DMS53 (cell line): ENCODE measurements at places on chromosomes 2 and 18.

DNA sequence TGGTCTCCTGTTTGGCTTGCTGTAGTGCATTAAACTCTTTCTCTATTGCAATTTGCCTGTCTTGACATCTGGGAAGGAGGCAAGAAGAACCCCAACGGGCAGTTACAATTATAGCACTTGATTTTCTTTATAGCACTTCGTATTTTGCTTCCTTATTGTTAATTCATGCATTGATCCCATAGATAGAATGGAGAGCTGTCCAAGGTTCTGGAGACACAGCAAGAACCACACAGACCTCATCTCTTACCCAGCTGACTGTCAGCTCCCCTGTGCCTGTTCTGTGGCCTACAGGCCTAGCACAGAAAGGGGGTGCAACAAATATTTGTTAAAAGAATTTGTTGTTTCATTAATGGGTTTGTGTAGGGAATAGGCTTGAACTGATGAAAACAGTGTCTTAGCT, 194.3 kb downstream of the GALNT1 start:
- DNase-seq: no peak

DNA sequence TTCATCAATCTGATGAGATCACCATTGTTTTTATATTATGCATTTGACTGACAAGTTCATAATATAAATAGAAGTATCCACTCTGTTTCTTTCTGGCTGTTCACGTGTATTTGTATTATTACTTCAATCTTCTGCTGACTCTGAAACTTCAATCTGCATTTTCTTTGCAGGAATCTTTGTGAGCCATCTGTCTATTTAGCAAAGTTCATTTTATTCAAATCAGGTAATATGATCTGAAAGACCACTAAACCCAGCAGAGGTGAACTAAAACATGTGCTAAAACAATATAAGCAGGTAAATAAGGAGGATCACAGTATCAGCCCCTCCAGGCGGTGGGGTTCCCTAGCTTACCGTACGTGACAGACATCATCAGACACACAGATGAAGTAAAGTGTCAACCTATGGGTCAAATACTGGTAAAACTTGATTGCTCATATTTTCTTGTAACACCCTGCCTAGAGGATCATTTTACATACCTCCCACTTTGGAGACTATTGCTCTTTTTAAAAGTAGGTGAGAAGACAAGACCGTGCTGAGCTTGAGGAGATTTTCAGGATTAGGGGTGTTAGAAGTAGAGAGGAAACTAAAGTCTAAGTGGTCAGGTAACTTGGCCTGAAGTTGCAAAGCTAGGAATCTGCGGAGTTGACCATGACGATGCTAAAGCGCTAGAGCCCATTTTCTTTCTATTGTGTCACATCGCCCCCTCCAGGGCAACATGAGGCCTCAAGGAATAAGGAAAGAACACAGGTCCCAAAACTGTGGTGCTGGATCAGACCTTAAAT, 9.0 kb downstream of the DTNB start:
- peak; percentile 63 for DNase-seq

DNA sequence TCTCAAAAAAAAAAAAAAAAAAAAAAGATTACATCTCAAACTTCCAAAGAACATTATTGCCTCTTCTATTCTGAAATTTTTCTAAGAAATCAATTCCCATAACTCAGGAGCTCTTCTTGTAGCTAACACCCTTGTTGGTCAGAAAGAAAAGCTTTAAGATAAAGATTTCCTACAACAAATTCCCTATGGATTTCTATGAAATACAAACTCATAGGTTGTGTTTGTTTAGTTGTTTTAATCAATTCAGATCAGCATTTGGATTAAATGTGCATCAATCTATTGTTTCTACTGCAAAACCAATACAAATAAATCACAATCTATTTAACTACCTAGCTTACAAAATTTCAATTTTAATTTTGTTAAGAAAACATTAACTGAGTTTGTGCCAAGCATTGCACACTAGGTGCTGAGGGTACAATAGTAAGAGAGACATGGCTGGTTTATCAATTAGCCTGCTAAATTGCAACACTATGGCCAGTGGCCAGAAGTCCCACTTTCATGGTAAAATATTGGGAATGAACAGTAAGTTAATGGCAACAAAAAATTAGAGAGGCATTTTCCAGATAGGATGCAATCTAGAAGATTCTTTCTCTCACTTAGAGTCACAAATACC, 80.2 kb upstream of the MYCN start:
- DNase-seq: no peak

DNA sequence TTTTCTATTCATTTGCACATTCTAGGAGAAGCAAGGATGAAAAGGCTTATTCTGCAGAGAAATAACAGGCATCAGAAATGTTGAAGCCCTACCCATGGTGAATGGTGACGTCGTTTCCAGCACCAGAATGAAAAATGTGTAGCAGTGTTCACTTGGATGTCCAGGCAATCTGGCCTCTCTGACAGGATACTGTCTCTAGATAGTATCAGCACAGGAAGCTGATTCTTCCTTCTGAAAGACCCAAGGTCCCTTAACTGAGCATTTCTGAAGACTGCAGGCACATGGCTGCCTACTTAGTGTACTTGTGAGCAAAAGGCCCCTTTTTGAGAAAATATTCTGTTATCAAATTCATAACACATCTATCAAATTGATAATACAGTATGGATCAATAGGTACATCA, 234.1 kb downstream of the XIRP2 start:
- DNase-seq: no peak

GRCh38 chr18:4286256-4286655, 168.9 kb downstream of the DLGAP1 start:
- DNase-seq: no peak

DNA sequence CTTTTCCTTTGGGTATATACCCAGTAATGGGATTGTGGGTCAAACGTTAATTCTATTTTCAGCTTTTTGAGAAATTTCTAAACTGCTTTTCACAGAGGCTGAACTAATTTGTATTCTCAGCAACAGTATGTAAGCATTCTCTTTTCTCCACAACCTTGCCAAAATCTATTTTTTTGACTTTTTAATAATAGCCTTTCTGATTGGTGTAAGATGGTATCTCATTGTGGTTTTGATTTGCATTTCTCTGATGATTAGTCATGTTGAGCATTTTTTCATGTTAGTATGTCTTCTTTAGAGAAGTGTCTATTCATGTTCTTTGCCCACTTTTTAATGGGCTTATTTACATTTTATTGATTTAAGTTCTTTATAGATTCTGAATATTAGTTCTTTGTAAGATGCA, 145.5 kb downstream of the TRABD2A start:
- DNase-seq: no peak

DNA sequence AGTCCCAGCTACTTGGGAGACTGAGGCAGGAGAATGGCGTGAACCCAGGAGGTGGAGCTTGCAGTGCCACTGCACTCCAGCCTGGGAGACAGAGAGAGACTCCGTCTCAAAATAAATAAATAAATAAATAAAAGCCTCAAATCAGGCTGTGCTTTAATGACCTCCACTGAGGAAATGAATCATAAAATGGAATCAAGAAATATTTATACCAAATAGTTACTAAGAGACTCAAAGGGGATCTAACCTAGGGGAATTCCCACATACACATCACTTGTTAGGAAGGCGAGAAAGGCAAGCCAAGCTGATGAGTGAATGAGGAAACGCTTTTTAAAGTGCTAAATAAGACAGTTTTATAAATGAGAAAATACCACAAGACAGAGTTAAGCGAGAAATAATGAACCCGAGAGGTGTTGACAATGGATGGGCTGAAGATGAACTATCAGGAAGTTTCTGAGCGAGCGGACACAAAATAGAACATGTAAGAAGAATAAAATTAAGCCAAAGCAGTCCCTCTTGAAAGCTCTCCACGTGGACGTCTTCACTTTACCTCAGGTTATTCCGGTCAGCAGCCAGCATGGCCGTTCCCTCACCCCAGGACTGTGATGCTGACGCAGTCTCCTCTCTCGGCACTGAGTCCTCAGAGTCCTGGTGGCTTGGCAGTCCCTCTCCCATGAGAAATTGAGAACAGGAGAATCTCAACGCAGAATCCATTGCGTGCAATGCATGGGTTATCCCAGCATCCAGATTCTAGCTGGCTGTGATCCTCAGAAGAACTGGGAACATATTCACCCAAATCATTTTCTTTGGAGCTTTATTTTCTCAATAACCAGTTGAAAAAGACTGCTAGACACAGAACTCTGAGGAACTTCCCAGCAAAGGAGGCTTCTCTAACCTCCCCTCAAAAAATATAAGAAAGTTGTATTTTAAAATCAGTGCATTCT, 22.3 kb downstream of the PXDN start:
- DNase-seq: no peak

DNA sequence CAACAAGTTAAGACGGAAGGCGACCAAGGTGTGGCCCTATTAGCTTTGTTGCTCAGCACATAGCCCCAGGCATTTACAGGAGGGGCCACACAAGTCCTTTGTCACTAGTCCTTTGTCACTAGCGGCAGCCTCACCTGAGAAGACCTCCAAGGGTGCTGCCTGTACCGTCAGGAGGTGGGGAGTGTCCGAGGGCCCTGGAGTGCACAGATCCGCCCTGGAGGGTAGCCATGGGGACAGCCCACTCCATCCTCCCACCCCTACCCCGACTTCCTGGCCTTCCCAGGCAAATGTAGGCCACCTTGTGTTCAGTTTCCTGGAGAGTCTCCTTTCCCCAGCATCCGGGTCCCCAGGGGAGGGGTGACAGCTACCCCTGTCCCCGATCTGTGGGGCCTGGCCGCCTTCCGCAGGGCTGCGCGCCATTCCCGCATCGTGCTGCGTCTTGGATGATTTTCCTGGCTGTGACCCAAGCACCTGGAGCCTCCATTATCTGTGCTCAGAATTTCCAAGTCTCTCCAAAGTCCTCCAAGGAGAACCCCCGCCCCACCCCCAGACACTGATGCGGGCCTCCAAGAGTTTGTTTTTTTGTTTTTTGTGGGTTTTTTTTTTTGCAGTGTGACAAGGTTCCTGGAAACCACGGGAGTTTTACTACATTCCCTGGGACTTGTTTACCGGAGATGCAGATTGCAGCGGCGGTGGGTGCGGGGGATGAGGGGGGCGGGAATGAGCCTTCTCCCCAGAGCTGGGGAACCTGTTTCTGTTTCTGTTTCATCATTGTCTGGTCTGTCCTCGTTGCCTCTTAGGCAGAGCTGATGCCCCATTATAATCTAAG, 28.6 kb downstream of the TEX44 start:
- no peak for DNase-seq

- DNase-seq: no peak
Measured at GRCh38 chr2:160869411-160869810, 290.8 kb upstream of the TANK start.

DNA sequence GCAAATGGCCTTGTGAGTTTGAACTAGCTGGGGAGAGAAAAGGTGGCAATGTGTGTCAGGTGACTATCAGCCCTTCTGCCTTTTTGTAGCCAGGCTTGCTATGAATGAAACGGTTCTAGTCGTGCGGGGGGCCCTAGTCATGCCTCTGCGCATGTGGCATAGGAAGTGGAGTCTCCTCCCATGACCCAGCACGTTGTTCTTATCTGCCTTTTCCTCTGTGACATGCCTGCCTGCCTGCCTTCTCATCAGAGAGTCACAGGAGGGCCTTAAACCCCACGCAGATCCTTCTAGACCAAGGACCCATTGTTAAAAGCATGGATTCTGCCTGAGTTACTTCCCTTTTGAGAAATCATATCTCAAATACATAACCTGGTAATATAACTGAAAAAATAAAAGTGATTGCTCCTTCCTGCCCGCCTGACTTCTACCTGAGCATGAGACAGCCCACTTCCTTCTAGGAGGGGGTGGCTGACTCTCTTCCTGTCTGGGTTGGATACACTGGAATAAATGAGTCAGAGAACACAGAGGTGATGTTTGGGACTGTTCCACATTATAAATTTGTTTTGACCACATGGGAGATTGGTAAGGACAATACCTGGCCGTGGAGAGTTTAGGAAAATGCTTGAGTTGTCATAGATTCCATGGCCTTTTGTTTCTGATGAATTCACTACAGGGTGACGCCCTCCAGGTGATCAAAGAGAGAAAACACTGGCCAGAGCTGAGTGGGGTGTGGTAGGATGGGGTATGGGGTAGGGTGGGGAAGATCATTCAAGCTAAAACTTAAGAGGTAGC, 49.8 kb downstream of the FBLN7 start:
- DNase-seq: peak; percentile 26

DNA sequence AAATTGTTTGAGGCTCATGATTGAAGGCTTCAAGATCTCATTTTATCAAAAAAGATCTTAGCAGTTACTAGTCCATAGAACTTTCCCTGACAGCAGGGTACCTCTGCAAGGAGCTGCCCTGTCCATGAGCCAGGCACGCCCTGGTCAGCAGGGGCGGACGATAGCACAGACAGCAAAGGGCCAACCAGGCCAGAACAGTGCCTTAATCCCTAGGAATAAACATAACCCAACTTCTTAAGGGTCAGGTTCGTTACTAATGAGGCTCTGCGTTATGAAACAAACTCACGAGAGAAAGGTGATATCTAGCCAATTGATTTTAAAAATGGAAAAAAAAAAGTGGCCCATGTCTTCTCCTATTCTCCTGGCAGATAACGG, 59.2 kb downstream of the BCL2 start:
- no peak for DNase-seq

DNA sequence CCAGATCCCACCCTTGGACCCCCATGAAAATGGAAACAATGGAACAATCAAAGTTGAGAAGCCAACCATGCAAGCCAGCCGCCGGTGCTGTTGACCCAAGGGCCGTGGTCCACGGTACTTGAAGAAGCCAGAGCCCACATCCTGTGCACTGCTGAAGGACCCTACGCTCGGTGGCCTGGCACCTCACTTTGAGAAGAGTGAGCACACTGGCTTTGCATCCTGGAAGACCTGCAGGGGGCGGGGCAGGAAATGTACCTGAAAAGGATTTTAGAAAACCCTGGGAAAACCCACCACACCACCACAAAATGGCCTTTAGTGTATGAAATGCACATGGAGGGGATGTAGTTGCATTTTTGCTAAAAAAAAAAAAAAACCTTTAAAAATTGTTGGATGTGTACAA, 26.5 kb upstream of the TXNDC2 start:
- DNase-seq: no peak

DNA sequence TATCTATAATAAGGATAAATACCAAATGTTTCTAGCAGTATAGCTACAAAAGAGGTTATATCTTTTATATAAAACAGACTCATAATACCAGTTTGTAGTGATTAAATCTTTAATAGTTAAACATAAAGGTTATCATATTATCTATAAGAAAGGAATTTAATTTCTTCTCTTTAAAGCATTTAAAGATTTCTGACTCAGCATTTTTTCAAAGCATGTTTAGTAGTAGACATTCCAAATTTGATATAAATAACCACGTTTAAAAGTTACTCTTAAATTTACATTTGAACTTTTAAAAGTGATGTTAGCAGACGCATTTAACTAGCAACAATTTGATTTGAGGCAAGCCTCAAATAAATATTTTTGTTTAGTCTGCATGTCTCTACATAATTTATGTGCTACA, 1508.0 kb upstream of the NXPH2 start:
- DNase-seq: no peak
